GM23338 (cell line): ENCODE measurements at places on chromosomes 11 and 22.

DNA sequence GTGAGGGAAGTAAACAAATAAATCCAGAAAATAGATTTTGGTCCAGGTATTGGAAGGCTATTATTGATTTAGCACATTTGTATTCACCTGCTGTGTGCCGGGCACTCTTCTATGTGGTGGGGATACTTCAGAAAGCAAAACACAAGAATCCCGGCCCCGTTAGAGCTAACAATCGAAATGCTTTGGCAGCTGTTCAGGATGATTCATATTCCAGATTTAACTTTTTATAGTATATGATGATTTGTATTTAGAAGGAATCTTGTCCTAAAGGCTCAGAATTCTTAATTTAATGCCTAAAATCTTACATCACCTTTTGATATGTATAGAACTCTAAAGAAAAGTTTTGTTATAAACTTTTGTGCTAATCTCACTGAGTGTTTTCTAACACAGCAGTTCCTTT is 28.0 kb downstream of the ZC3H12C start:
- DNase-seq, result no peak

DNA sequence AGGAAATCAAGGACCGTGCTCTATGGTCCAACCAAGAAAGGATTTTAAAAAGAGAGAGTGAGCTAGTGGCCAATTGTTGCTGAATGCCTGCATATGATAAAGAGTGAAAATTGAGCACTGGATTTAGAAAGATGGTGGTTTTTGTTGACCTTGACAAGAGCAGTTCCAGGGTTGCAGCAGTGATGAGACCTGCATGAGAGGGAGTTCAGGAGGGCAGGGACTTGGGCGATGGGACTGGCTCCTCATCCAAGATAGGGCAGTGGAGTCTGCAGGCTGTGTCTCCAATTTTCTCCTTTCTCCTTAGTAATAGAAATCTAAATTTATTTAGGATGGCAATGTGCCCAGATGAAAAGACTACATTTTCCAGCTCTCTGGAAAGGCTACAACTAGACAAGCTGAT is 94.0 kb upstream of the B3GAT1 start:
- no peak for DNase-seq

GRCh38 chr11:10587388-10587787 is 18.9 kb upstream of the LYVE1 start:
- DNase-seq, result no peak

DNA sequence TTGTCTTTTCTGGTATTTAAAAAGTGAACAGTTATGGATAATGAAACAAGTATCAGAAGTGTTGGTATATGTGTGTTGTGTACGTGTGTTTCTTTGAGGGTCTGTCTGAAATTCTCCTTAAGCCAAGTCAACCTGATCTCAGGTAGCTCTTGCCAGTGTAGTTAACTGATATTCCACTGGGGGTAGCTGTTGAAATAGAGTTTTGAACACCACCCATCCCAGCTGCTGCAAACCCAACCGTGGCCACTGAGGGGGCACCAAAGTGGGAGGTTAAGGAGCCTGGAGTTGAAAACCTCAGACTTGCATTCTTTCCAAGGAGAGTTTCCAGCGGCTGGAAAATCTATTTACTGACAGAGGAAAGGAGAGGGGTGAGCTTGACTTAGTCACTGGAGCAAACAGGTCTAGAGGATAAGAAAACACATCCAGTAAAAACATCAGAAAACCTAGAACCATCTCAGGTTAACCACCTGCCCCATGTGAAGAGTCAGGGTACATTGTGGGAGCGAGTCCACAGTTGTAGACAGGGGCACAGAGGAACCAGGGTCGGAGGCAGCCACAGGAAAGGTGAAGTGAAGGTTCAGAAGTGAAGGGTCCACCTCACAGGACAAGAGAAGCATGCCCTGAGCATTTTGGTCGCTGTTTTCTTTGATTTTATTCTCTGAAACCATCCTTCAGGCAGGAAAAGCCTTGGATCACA is 8.8 kb upstream of the CUL5 start:
- peak; percentile 96 for DNase-seq

DNA sequence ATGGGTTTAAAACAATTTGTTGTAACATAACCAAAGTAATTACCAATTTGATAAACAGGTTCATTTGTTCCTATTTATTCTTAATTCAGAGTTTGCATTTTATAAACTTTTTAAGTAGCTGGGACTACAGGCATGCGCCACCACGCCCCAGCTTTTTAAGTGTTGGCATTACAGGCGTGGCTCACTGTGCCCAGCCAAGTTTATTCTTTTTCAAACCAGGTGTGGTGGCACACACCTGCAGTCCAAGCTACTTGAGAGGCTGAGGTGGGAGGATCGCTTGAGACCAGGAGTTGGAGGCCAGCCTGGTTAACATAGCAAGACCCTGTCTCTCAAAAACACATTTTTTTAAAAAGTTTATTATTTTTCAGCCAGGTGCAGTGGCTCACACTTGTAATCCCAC is 19.1 kb downstream of the PPFIA1 start:
- DNase-seq, result no peak

DNA sequence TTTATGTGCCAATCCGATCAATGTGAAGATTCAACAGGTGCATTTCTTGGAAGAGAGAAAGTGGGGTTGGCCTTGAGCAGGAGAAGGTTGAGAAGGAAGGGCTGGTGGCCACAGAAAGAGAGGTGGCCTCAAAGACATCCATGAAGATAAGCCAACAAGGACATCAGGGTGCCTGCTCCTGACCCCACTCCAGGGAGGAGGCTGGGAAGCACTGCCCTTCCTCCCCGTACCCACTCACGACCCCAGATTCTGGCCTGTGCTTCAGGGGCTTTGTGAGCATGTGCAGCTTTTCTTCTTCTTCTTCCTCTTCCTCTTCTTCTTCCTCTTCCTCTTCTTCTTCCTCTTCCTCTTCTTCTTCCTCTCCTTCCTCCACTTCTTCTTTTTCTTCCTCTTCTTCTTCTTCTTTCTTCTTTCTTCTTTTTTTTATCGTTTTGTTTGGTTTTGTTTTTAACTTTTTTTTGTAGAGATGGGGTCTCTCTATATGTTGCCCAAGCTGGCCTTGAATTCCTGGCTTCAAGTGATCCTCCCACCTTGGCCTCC is 30.3 kb downstream of the DKK3 start:
- DNase-seq, result no peak

- DNase-seq, result peak; percentile 42
Observed at GRCh38 chr22:36197514-36198146, 4.0 kb downstream of the APOL4 start.

DNA sequence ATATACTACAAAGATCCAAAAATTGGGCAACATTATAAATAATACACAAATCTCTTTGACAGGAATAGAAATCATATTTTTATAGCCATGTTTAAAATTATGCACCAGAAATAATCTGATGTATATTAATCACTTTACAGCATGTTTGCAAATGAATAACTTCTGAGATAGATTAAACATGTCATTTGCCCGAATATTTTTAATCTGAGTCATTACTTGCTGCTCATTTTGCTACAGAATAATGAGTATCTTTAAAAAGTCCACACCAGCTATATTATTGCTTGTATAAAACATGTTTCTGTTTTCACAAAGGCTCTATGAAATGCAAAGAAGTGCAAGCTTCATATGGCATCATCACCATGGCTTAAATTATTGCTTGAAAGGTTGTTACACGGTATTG is 336.8 kb downstream of the GUCY1A2 start:
- DNase-seq, result no peak

GRCh38 chr11:415640-416041 is 842 bp upstream of the SIGIRR start:
- no peak for DNase-seq

DNA sequence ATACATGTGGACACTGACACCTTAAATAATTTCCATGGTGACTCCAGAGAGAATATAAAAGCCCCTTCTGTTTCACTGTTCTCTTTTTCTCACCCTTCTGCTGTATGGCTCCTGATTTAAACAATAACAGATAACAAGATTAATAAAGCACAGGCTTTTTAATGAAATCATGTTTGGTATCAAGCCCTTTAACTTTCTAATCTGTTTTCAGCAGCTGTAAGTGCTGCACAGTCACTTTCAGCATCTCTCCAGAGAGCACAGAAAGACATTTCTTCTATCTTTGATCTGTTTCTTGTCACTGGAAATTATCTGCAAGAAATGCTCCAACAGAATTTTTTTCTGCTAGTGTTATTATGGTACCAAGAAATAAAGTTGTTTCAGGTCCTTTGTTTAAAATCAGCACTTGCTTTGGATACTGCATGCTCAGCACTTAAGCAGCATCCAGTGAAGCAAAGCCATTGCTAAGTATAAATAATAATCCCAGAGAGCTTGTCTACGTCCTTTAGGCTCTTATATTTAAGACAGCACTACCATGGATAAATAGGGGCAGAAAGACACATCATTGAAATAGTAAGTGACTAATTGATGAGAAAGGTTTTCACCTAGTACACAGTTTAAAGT is 134.2 kb upstream of the CARD18 start:
- no peak for DNase-seq

DNA sequence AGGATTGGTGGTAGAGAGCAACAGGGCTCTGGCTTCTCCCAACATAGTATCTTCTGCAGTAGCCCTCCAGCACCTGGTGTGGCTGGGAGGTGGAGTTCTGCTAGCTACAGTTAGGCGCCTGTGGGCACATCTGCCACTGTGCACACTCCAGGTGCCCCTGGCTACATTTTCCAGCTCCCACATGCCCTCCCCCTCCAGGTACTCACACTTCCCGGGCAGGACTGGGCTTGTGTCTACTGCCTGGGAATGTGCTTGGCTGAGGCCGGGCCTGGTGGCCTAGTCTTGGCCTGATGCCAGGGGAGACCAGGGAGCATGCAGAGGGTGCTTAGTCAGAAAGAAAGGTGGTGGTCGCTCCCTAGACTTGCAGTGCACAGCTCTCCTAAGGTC is 15.8 kb downstream of the PHLDB1 start:
- DNase-seq, result no peak

GRCh38 chr11:60899046-60899936 is 7.1 kb downstream of the PRPF19 start:
- peak; percentile 74 for DNase-seq

DNA sequence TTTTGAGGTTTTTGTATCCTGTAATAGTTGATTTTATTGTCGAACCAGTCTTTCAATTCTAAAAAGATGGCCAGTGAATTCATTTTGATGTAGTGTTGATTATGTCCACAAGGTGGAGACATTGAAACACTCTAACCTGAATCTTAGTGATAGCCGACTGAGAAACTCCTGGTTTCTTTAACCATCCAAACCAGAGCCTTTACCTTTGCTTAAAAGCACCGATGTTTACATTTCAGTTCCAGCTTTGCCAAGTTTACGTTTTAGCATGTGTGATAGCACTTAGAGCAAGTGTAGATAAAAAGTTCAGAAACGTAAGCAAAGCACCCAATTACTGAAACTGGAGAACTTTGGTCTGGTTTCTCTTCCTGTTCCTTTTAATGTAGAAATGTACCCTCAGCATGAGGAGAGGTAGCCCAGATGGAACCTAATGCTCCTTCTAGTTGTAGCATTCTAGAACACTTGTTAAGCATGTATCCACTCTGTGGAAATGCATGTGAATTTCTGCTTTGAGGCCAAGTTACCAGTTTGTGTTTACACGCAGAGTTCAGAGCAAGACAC is 208.6 kb downstream of the DBX1 start:
- DNase-seq, result peak; percentile 86

DNA sequence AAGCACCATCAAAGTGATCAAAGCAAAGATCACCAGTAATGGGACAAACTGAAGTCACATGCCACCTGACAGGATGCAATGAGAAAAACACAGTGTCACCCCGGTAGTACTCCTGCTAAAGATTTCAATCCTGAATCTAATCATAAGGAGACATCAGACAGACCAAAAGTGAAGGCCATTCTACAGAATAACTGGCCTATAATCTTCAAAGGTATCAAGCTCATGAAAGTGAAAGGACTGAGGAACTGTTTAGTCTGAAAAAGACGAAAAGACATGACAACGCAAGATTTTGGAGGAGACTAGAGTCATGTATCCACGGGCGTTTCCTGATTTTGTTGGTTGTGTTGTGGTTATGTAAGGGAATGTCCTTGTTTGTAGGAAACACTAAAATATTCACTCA is 42.4 kb upstream of the TSKU start:
- no peak for DNase-seq

DNA sequence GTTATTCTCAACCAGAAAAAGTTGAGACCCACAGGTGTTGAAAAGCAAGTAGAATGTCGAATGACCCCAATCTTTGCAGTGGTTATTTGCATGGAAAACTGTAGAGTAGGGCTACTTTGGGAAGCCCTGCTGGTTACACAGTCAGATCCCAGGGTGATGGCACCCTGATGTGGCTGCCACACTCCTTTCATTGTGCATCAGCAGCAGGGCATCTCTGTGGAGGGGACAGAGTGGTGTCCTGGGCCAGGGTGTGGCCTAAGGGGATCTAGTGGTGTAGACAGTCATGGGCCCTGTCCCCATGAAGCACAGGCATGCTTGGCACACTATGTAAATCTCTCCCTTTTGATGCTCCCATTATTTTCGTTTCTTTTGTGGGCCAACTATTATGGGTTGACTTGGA is 199.4 kb upstream of the NAV2 start:
- DNase-seq, result no peak

DNA sequence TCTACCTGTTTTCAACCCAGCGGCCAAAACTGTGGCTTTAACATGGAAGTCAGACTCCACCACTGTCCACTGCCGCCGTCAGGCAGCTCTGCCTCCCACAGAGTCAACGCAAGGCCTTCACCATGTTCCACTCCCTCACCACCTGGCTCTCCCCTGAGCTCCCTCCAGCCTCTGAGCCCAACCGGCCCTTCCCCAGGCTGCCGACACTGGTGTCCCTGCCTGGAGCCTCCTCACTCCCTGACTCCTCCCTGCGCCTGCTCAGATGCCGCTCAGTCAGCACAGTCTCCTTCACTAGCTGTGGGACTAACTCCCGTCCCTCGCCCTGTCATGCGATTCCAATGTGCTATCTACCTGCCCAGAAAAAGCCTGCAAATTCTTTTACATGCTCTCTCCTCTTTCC is 16.3 kb downstream of the SULT4A1 start:
- no peak for DNase-seq

GRCh38 chr11:22405377-22405776 is 67.2 kb downstream of the SLC17A6 start:
- no peak for DNase-seq

DNA sequence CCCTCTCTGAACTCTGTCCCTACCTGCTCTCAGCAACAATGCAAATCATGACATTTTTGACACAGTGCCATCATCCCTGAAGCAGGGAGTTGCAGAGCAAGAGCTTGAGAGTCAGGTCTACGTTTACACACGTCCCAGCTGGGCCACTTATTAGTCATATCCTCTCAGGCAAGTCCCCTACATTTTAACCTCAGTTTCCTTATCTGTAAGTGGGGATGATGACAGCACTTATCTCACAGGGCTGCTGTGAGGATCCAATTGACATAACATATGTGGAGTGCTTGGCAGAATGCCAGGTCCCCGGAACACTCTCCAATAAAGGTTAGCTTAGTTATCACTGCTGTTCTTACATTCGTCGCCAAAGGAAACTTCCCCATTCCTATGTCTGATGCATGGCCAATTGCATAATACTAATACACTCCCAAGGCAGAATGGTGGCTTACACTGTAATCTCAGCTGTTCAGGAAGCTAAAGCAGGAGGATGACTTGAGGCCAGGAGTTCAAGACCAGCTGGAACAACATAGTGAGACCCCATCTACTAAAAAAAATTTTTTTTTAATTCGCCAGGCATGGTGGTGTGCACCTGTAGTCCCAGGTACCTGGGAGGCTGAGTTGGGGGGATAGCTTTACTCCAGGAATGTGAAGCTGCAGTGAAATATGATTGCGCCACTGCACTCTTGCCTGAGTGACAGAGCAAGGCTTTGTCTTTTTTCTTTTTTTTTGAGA is 16.6 kb downstream of the ASCC2 start:
- no peak for DNase-seq

GRCh38 chr11:47398551-47398950 is 9.8 kb upstream of the SLC39A13 start:
- no peak for DNase-seq
